ENCODE measurements at places on chromosomes 13 and 19. TPM values are rescaled to one million over a fixed set of nuclear protein-coding genes. Genes with fewer than 3 reads are reported as not detected.

- DNase-seq = no peak
Observed at GRCh38 chr19:40512473-40513344, 45.9 kb downstream of the SPTBN4 start.

GRCh38 chr19:10625003-10625761 lies at the start of gene SLC44A2:
Gene SLC44A2, plus strand, starts transcription at chr19:10625553. Its CDS starts 81 bp downstream, at chr19:10625634.
- peak; percentile 56 for DNase-seq

- no peak for DNase-seq
Observed at GRCh38 chr13:69956349-69956748, 151.3 kb upstream of the ATXN8OS start.

Gene KLK3
- not detected for total RNA-seq

- no peak for DNase-seq
Observed at GRCh38 chr19:47419030-47419783, at the start of gene MEIS3. Gene MEIS3, minus strand, starts transcription at chr19:47419527. Its CDS starts 446 bp downstream, at chr19:47419081.
